ENCODE measurements at places on chromosomes 2 and 18.

DNA sequence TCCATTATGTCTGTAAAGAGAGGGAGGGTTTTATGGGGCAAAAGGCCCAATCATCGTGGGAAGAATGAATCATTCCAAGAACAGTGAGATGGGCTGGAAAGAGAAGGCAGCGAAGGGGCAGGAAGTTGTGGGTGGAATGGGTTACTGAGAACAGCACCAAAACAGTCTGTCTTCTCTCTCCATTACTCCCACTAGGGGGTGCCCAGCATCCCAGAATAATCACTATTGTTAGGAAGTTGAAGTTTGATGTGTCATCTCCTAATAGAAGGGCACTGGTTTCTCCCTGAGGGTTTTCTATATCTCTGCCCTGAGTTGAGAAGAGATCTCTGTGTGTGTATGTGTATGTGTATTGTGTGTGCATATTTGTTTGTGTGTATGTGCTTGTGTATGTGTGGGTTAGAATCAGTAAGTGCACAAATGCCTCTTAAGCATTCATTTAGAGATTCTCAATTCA lies 76.6 kb upstream of the MAP4K3 start:
- no peak for DNase-seq

- DNase-seq, result no peak
Observed at GRCh38 chr2:215973954-215974699, 39.2 kb downstream of the MREG start.

DNA sequence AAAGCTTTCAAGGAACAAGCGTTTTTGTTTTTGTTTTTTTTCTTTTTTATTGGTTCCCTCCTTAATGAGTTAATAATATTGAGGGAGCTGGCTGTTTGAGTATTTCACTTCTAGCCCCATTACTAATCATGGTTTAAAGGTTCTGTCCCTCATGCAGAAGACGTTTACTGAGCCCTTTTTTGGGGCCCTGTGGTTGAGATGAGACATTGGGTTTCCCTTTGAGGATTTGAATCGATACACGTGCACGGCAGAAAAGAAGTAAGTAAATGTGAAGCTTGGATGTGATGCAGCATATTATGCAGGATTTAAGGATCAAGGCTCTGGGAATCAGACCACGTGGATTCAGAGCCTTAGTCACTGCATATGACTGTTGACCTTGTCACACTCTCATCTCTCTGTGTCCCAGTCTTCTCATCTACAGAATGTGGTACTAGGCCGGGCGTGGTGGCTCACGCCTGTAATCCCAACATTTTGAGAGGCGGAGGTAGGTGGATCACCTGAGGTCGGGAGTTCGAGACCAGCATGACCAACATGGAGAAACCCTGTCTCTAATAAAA lies 1.0 kb upstream of the CHST10 start:
- no peak for DNase-seq

DNA sequence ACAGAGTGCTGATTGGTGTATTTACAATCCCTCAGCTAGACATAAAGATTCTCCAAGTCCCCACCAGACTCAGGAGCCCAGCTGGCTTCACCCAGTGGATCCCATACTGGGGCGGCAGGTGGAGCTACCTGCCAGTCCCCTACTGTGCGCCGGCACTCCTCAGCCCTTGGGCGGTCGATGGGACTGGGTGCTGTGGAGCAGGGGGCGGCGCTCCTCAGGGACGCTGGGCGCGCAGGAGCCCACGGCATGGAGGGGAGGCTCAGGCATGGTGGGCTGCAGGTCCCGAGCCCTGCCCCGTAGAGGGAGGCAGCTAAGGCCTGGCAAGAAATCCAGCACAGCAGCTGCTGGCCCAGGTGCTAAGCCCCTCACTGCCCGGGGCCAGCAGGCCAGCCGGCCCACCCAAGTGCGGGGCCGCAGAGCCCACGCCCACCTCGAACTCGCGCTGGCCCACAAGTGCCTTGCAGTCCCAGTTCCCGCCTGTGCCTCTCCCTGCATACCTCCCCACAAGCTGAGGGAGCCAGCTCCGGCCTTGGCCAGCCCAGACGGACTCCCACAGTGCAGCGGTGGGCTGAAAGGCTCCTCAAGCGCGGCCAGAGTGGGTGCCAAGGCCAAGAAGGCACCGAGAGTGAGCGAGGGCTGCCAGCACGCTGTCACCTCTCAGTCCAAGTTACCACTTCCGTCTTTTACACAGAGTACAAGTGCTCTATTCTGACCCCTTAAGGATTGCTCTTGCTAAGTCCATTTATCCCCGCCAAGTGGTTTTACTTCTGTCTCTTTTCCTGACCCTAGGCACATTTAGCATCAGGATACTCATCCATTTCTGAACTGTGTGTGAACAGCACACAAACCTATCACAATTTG lies 1.7 kb upstream of the RPE start:
- DNase-seq, result no peak

DNA sequence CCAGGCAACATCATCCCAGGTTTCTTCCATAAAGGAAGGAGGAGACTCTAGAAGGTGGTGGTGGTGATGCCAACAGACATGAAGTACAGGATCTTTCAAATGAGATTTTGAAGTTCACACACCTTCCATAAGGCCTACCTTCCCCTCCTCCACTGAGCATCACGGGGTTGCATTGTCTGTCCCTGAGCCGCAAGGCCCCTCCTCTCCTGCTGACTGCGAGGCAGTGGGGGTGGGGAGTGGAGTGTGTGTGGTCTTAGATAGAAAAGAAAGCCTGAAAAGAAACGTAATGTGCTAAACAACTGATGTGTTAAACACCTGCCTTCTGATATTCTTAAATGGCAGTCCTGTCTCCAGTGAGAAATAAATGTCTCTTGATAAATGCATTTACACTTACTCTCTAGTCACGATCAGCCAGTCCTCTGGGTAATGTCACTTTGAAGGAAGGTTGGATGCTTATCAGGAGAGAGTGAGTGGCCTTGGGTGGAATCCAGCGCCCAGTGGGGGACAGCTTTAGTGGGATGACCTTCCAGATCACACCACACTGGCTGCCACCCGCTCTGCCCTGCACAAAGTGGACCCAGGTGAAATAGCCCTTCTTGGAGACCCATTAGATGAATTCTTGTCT lies 5.5 kb upstream of the SCYGR5 start:
- DNase-seq, result no peak

DNA sequence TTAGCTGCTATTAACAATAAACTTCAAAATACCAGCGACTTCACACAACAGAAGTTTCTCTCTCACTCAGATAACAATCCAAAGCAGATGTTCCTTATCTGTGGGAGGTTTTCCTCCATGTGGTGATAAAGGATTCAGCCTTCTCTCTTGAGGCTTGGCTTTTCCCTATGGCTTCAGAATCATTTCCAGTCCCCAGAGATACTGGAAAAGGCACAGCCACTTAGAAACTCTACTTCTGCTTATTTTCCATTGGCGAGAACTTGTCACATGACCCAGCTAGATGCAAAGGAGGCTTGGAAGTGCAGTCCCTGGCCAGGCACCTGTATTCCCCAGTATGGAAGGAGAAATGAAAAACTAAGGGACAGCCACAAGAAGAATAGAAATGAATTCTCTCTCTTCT lies 344.8 kb downstream of the MTX2 start:
- DNase-seq, result no peak

GRCh38 chr2:9972621-9973479 lies 21.4 kb downstream of the GRHL1 start:
- no peak for DNase-seq

DNA sequence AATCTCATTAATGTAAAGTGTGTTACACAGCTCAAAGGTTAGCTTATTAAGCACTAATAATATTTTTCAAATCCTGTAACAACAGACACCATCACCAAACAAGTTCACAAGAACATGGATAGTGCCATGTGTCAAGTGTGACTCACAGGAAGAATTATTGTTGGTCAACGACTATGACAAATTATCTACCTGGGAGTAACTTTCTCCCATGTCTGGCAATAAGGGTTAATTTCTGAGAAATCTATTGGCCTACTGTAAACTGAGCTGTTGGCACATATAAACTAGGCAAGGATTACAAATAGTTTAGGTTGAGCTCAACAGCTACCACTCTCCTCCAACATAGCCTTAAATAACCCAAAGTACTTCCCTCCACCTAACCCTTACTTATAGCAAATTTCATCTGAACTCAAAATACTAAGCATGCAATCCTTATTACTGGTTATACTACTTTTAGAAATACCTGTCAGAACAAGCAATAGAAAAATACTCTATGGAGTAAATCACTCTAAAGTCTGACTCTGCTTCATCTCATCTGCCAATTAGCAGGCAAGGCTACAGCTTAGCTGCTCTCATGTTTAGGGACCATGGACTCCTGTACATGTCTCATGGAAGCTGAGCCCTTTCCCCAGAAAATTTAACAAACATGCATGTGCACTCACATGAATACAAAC lies 223.0 kb downstream of the NBAS start:
- DNase-seq, result no peak

- no peak for DNase-seq
Observed at GRCh38 chr2:74001781-74002504, 17.2 kb downstream of the TET3 start.

GRCh38 chr18:8762968-8763367 lies 57.6 kb downstream of the MTCL1 start:
- DNase-seq, result no peak

DNA sequence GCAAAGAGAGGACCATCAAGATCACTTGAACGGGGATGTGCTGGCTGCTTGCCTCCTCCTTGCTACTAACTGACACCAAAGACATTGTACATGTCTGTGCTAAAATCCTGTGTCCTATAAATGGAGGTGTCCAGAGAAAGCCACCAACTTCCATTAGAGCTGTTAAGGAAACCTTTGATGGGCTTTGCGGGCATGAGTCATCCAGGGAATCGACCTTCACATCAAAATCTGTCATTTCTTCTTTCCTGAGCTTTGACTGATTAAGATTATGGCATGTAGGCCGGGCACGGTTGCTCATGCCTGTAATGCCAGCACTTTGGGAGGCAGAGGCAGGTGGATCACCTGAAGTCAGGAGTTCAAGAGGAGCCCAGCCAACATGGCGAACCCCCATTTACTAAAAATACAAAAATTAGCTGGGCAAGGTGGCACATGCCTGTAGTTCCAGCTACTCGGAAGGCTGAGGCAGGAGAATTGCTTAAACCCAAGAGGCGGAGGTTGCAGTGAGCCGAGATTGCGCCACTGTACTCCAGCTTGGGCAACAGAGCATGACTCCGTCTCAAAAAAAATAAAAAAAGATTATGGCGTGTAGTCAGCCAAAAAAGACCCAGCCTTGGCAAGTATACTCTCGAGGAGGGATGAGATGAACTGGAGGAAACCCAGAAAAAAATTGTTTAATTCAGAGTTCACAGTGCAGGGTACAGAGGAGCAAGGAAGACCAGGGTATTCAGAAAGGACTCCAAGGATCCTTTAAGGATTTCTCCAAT lies 115.8 kb downstream of the CABLES1 start:
- no peak for DNase-seq

DNA sequence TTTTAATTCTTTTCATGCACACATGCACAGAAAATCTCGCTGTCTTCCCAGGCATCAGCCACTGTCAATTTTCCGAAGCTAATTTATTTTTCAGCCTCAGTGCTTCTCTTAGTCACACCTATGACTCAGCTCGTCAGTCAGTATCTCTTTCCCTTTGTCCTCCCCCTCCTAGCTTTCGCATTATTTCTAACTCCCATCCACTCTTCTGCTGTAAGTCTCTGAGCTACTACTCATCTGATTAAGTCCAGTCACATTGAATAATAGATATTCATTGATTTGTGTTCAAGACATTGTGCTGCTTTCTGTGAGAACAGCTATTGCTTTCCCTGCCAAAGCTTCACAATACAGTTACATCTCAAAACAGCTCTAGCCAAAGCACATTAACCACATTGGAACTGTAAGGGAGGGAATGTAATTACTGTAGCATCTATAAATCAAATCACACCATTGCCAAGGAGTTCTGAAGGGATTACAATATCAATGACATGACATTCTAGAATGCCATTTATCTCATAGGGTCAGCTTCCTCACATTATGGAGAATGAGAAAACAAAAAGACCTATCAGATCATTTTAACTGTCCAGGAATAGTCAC lies 89.4 kb downstream of the SCN3A start:
- no peak for DNase-seq

GRCh38 chr2:65103013-65103715 lies 26.7 kb downstream of the RAB1A start:
- DNase-seq, result no peak
